ENCODE measurements at places on chromosomes 13 and 19.
A peak's percentile ranks its signal among the peaks of the same experiment; 100 is the strongest.

DNA sequence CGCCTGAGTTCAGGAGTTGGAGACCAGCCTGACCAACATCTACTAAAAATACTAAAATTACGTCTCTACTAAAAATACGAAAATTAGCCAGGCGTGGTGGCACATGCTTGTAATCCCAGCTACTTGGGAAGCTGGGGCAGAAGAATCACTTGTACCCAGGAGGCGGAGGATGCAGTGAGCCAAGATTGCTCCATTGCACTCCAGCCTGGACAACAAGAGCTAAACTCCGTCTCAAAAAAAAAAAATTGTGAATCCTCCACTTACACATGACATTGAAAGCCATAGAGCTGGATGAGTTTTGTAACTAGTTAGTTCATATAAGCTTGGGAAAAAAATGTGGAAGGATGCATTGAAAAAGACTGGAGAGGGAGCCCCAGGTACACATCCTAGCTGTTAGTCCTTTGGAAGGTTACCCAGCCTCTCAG is 452 bp upstream of the PSMD8 start:
- no peak for DNase-seq

DNA sequence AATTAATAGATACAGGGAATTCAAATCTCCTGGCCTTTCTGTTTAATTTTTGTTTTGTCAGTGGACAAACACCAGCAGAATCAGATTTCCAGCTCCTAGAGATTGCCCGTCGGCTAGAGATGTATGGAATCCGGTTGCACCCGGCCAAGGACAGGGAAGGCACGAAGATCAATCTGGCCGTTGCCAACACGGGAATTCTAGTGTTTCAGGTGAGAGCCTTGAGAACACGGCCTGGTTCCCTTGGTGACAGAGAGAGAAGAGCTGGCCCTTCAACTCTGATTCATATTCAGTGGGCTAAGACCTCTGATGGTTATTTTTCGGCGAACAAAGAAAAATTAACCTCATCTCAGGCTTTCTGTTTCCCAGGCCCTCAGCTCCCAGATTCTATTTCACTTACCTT is 191.3 kb downstream of the STK24 start:
- DNase-seq = no peak

DNA sequence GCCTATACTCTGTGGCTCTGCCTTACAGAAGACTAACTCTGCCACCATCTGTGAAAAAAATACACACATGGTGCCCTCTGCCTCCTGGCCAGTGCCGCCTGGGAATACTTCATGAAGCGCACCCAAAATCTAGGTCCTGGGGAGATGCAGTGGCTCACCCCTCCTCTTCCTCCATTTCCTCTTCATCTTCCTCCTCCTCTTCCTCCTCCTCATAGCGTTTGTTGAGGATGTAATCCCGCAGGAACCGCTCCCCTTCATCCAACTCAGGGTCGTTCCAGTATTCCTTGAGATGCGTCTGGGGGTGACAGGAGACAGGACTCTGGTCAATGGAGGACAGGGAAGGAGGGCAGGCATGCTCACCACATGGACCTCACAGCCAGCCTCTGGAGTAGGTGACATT is 5.7 kb downstream of the KRI1 start:
- no peak for DNase-seq

DNA sequence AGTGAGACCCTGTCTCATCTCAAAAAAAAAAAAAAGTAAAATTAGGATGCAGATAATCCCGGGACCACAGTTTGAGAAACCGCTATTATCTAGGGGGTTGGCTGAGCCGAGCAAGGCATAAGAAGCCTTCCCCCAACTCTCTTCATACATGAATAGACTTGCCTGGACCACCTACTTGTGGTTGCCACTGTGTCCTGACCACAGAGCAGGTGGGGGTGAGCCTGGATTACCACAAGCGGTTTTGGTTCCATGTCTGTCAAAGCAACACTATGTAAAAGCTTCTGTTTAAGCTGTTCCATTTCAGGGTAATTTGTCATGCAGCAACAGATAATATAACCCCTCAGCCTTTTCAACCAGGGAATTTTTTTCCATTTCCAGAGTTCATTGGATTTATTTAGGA is 3.3 kb upstream of the NAPA start:
- peak; percentile 44 for DNase-seq

- DNase-seq = no peak
Measured at GRCh38 chr19:29887442-29887855, 54.6 kb upstream of the URI1 start.
